Renal cortical epithelial cell (primary cell): ENCODE measurements at places on chromosomes 11 and 22.
A peak's percentile ranks its signal among the peaks of the same experiment; 100 is the strongest.

DNA sequence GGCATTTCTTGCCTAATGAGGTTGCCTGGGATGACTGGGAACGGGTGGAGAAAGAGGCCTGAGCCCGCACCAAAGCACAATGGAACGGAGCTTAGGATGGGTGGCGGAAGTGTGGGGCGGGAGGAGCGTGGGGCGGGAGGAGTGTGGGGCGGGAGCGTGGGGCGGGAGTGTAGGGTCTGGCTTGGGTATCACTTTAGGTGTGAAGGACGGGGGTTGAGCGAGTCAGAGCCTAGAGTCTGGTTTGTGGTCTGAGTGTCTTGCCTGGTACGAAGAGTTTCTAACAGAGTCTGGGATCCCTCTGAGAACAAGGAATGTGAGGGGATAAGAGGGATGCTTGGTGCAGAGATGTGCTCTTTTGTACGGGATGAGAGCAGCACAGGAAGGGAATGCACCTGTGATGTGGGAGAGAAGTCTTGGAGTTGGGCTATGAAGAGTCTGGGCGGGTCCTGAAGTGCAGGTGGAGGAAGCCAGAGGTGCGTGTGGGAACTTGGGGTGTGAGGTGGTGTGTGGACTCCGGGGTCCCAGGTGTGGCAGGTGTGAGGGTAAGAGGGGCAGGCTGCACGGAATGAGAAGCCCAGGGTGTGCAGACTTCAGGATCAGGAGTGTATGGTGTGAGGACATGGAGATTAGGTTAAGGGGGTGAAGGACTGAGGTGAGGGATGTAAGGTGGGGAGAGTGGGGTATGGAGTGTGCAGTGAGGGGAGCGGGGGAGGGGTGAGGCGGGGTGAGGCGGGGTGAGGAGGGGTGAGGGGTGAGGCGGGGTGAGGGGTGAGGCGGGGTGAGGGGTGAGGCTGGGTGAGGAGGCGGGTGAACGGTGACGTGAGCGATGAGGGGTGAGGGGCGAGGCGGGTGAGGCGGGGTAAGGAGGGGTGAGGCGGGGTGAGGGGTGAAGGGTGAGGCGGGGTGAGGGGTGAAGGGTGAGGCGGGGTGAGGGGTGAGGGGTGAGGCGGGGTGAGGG lies 1.0 kb downstream of the SYCE3 start:
- no peak for DNase-seq

- DNase-seq, result no peak
These were observed 26.2 kb downstream of the TSPAN32 start for GRCh38 chr11:2328021-2328420.

GRCh38 chr11:17876827-17877226 lies 136.0 kb downstream of the SERGEF start:
- no peak for DNase-seq

GRCh38 chr11:121241343-121242211 lies 51.0 kb upstream of the SC5D start:
- DNase-seq, result no peak

DNA sequence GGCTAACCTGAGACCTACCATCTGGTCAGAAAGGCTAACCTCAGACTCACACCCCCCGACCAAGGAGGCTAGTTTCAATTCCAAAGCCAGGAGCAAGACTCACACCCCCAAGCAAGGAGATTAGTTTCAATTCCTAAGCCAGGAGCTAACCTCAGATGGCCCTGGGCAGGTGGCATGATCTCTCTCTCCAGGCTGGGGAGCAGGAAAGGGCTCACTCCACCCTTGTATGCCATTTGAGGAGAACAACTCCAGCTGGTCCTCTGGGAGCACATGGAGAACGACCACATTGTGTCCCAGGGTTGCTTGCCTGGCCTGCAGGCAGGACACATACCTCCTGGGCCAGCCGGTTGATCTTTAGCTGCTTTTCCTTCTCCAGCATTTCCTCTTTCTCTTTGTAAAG lies 32.6 kb downstream of the USH1C start:
- DNase-seq, result no peak

DNA sequence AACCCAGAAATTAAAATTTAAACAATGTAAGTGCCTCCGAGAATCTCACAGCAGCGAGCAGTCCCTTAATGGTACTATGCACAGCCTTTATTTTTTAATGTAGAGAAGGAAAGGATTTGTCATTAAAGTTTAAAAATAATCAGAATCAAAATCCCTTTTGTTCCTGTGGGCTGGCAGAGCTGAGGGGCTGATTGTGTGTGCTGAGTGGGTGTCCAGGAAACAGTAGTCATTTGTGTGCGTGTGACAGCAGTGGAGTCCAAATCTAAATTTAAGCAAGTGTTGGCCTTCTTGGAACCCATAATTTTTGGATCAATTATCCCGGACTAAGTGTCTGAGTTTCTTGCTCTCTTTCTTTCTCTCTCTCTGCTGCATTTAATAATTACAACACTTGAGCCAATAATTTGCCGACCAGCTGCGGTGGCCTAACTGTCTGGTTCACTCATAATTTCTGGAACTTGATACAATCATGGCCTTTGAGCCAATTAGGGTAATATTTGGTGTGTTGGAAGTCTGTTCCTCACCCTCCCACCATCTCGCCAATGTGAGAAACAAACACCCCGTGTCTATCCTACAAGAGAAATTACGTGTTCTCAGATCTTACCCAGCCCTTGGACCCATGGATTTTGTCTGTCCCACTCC lies 528.0 kb downstream of the SOX6 start:
- DNase-seq, result no peak

GRCh38 chr22:45212992-45213751 lies 27.5 kb downstream of the KIAA0930 start:
- no peak for DNase-seq

- DNase-seq, result no peak
These were observed 25.3 kb downstream of the PRCP start for GRCh38 chr11:82874646-82875523.

DNA sequence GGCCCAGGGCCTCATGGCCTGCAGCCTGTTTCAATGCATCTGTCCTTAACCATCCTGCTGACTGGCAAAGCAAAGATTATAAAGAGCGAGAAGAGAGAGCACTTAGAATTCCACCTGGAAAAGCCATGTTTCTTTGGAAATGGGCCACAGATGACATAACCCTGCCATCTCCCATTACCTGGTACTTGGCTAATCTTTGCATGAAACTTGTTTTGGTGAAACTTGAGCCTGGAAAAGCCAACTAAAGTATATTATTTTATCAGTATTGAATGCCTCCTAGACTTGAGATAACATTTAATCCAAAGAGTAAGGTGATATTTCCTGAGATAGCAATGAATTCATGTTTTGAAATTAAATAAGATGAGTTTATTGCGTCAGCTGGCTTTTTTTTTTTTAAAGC lies 72.6 kb downstream of the NAV2 start:
- DNase-seq, result no peak

DNA sequence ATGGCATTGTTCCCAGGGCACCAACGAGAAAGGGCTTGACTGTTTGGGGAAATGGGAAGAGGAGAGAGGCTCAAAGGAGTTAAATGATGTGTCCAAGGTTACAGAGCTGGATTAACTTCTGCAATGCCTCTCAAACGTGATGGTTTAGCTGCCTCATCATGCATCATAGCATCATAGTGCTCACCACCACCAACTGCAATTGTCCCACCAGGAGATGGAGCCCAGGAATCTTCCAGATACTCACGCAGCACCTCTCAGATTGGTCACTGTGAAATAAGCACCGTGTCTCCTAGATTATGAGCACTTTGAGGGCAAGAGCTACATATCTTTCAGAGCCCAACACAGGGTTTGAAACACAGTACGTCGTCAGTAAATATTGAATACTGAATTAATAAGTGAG lies 69.2 kb downstream of the PRSS23 start:
- no peak for DNase-seq

DNA sequence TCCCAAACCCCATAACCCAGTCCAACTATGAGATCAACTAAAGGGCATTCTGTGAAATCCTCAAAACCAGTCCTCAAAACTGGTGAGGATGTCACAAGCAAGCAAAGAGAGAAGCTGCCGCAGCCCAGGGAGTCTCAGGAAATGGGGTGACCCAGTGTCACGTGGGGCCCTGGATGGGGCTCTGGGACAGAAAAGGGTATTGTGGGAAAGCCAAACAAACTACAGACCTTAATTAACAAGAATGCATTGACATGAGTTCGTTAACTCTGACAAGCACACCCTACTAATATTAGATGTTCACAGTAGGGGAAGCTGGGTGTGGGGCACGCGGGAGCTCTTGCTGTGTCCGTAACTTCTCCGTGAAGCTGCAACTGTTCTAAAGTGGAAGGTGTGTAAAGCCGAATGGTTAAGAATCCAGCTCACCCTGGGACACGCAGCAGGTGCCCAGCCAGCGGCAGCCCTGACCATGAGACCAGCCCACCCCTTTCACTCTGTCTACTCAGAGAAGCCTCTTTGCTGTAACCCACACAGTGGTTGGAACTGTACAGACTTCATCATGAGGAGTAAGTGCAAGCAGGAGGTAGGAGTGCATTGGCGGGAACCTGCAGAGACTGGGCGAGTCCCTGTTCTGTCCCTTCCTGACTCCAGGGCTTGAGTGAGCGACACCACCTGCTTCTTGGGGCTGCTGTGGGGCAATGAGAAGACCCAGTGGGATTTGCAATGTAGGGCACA lies 17.9 kb downstream of the LINC01488 start:
- DNase-seq, result no peak

- DNase-seq, result peak; percentile 35
These were observed 46.3 kb upstream of the SYT13 start for GRCh38 chr11:45332276-45332934.

DNA sequence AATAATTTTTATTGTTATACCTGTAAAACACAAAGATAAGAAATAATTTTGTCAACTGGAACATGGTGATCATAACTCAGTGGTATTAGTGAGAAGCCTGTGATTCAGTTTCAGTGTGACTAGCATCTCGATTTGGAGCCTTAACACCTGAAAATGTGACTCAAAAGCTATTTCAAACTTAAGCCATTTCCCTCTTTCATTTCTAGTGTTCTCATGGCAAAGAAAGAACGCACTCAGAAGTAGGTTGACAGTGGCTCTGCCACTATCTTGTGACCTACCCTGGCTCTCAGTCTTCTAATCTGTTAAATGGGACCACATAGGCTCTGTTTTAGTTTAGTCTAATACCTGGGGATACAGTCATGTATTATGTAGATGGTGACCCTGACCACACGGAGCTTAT lies 62.7 kb downstream of the ISX start:
- DNase-seq, result no peak

DNA sequence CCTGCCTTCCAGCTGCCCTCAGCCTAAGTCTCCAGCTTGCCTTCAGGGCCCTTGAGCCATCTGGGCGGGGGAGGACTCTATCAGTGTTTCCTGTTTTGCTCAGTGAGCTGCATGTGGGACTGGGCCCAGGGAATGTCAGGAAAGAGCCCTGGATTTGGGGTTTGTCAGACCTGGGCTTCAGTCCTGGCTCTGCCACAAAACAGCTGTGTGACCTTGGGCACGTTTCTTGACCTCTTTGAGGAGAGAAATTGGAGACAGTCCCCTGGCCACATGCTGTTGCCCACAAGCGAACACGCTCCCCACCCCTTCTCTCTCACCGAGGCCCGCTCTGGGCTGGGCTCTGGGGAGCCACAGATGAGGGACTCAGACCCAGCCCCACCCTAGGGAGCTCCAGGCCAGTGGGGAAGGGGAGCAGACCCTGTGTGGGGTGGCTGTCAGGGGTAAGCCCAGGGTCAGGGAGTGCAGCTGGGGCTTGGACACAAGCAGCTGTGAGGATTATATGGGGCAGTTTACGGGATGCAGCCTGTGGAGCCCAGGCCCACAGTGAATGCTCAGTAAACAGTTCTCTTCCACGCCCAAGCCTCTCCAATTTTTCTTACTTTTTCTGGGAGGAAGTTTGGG lies 12.3 kb downstream of the MYO7A start:
- no peak for DNase-seq

DNA sequence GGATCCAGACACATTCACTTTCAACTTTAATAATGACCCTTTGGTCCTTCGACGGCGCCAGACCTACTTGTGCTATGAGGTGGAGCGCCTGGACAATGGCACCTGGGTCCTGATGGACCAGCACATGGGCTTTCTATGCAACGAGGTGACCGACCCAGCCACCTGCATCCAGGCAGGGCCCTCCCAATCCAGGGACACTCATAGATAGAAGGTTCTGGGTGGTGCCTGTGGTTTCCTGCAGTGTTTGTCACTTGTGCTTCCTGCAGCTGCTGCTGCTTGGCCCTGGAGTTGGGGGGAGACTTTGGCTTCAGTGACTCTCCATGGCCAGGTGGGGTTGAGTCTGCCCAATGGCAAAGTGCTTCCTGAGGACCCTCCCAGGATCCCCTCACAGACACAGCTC lies 7.3 kb downstream of the APOBEC3B start:
- no peak for DNase-seq

DNA sequence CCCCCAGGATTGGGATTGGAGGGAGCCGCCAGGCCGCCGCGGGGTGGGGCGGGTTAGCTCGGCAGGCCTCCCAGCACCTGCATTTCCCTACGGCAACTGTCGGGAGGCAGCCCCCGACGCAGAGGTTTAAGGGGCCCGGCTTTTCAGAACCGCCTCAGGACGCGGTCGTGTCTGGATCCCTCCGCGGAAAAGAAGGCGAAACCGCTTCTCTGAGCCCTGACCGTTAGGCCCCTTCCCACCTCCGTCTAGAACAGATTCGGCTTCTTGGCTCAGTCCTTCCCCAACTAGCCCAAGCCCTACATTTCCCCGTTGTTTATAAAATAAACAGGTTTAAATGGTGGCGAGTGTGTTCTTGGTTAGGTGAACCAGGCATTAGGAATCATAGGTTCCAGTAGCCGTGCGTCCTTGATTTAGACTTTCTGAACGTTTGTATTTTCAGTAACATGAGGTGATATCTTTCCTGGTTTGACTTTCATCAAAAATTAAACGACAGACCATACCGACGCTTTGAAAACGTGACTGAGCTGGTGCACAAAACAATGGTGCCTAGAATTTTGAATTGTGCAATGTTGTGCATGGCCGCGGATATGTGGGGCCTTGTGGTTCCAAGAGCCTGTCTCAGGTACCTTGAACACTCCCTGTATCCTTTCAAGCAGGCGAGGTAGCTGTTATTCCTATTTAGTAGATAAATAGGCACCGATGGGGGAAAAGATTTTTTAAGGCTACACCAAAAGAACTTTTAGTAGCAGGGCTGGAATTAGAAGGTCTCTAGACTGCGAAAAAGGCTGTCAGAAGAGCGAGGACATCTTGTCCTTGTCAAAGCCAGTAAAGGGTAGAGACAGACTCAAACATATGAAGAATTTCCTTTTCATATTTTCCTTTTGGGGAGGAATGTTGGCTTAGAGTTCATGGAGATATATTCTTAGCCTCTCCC lies 1.2 kb upstream of the HSPA8 start:
- DNase-seq, result peak; percentile 72

GRCh38 chr22:42364604-42365110 lies 67.5 kb downstream of the NFAM1 start:
- no peak for DNase-seq

- peak; percentile 93 for DNase-seq
These were observed 44.1 kb downstream of the MMP20 start for GRCh38 chr11:102581066-102581465.

DNA sequence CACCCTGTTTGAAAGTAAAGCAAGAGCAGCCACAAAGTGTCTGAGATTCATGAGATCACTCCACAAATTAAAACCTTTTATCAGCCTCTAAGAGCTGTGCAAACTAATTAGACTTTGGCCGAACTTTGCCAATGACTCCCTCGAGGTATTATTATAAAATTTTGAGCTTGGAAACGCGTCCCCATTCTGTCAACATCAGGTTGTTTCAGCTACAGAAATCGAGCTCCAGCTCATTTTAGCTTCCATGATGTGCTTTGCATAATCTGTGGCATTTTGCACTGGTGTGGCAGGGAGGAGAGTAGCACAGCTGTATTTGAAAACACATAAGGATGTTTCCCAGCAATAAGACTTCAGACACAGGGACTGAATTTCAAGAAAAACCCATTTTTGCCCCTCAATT lies 872.2 kb downstream of the NTM start:
- DNase-seq, result no peak
